Muscle of leg (tissue), 16 donors: ENCODE measurements at places on chromosomes 2 and 18. TPM values are rescaled to one million over a fixed set of nuclear protein-coding genes. Genes with fewer than 3 reads are reported as not detected.

The MRPS5 gene
- polyA plus RNA-seq = 49.4 TPM

The NLRC4 gene
- 0.76 TPM for polyA plus RNA-seq

The MXD1 gene
- 6.2 TPM for polyA plus RNA-seq

The DLX1 gene
- polyA plus RNA-seq = 0.60 TPM

The ZBTB14 gene
- 10.9 TPM for polyA plus RNA-seq

The NRBP1 gene
- polyA plus RNA-seq = 113 TPM

The SCG2 gene
- not detected for polyA plus RNA-seq

The MYL1 gene
- 9,150 TPM for polyA plus RNA-seq

The MYOM1 gene
- polyA plus RNA-seq = 609 TPM

The OBSL1 gene
- polyA plus RNA-seq = 137 TPM

The DTNB gene
- polyA plus RNA-seq = 4.5 TPM

The PLCL1 gene
- polyA plus RNA-seq = 12.7 TPM

The STAM2 gene
- 19.7 TPM for polyA plus RNA-seq

The C2orf80 gene
- not detected for polyA plus RNA-seq

The GKN1 gene
- polyA plus RNA-seq = not detected

The FBXO41 gene
- polyA plus RNA-seq = 0.39 TPM

The CUL3 gene
- polyA plus RNA-seq = 81.2 TPM

The CYBRD1 gene
- 76.2 TPM for polyA plus RNA-seq

The LOXHD1 gene
- 2.0 TPM for polyA plus RNA-seq

The ATP8B1 gene
- 5.7 TPM for polyA plus RNA-seq

The MARCO gene
- 1.4 TPM for polyA plus RNA-seq

The CPO gene
- polyA plus RNA-seq = 0.27 TPM

The SERPINB3 gene
- polyA plus RNA-seq = not detected

The WDR35 gene
- 5.5 TPM for polyA plus RNA-seq

The CCDC68 gene
- polyA plus RNA-seq = 0.39 TPM

The GALR1 gene
- 0.04 TPM for polyA plus RNA-seq

The RTP5 gene
- polyA plus RNA-seq = not detected

The LINC00305 gene
- polyA plus RNA-seq = not detected

The SULT6B1 gene
- polyA plus RNA-seq = not detected

The SEPTIN10 gene
- 70.1 TPM for polyA plus RNA-seq

The CFC1 gene
- polyA plus RNA-seq = not detected

The PDE1A gene
- polyA plus RNA-seq = 7.8 TPM

The SLC35F6 gene
- 8.3 TPM for polyA plus RNA-seq

The OR6B2 gene
- polyA plus RNA-seq = not detected

The DUSP19 gene
- polyA plus RNA-seq = 2.3 TPM

The CXCR1 gene
- 0.11 TPM for polyA plus RNA-seq

The CCNT2 gene
- 38.8 TPM for polyA plus RNA-seq

The EFEMP1 gene
- 23.0 TPM for polyA plus RNA-seq

The SAG gene
- 0.13 TPM for polyA plus RNA-seq

The CLEC4F gene
- polyA plus RNA-seq = 0.15 TPM

The KCNG2 gene
- polyA plus RNA-seq = 0.82 TPM

The PDE11A gene
- polyA plus RNA-seq = 0.73 TPM

The POTEJ gene
- not detected for polyA plus RNA-seq

The HOXD13 gene
- polyA plus RNA-seq = 0.11 TPM
